Activated CD4-positive, alpha-beta T cell treated with anti-CD3 and anti-CD28 coated beads, Interleukin-2, amount 50 U/mL, for 1 hour (primary cell): ENCODE measurements at places on chromosomes 6 and 20.

DNA sequence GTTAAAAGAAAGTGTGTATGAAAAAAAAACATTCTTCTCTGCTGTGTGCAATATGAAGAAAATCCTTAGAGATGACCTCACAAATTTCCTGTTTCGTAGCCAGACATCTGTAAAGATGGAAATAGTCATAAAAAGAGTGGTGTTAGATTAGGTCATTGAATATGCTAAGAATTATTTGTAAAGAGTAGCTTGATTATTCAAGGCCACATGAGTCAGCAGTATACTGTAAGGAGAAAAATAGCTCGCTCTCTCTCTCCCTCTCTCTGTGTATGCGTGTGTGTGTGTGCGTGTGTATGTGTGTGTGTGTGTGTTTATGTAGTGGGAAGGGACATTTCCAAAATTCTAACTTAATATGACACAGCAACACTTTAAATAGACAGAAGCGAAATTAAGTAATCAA lies 78.8 kb downstream of the PTCHD4 start:
- DNase-seq, result no peak

GRCh38 chr6:134814076-134814695 lies 135.7 kb downstream of the ALDH8A1 start:
- no peak for DNase-seq

DNA sequence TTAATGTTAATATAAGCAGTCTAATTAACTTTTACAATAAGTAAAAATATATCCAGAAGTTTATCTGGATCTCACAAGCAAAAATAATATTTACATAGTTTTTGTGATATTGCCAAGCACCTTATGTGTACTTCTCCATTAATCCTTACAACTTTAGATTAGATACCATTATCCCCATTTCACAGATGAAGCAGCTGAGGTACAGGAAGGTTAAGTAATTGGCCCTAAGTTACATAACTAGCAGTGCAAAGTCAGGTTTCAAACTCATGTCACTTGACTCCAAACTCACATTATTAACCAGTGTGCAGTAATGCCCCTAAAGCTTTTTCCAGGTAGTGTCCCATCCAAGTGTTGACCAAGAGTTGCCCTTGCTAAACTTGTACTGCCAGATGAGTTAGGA lies 248.6 kb upstream of the STXBP5 start:
- no peak for DNase-seq

DNA sequence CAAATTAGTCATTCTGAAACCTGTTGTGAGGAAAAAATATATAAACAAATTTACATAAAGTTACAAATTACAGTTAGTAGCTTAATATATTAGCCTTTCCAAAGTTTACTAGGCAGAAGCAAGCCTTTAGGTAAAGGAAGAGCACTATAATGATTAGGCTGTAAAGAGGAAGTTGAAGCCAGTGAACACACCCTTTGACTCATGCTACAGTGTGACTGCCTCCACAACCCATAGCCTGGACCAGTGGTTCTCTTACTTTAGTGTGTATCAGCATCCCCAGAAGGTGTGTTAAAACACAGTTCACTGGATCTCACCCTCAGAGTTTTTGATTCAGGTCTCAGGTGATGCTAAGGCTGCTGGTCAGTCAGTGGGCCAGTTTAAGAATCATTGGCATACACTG lies 91.4 kb upstream of the DEFB112 start:
- no peak for DNase-seq

GRCh38 chr6:109406196-109406595 lies 23.9 kb upstream of the CD164 start:
- DNase-seq, result no peak
